ENCODE measurements at places on chromosomes 1 and 21.

DNA sequence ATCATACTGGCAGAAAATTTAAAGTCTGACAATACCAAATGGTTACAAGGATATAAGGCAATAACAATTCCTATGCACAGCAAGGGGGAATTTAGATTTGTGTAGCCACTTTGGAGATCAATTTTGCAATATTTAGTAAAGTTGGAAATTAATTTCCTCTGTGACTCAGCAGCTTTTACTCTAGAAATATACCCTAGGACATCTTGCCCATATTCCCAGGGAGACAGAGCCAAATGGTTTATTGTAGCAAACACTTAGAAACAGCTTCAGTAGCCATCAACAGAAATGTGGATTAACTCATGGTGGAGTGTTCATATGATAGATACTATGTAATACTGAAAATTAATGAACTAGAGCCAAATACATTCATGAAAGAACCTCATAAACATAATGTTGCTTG is 104.6 kb downstream of the BACH1 start:
- DNase-seq, result no peak

- no peak for DNase-seq
Measured at GRCh38 chr1:153543736-153544135, 1.9 kb downstream of the S100A4 start.

DNA sequence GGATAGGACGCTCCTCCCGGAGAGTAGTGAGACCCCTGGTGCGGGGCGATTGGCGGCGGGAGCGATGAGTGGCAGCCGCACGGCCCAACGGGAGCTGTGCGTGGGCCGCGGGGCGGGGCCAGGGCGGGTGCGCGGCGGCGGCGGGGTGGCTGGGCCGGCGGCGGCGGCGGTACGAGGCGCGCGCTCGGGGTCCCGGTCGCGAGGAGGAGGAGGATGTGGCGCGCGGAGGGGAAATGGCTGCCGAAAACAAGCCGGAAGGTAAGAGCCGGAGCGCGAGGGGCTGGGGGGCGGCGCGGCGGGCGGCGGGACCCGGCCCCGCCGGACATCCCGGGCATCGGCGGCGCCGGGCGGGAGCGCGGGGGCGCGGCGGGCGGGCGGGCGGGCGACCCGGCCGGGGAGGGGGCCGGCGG is at the start of gene CAMTA1:
TSS of gene CAMTA1 (plus strand) at position 137 of the 410 bp plus-strand sequence. CDS start at position 214, 77 bp downstream.
- DNase-seq, result no peak

GRCh38 chr1:9211291-9211811 is 23.2 kb upstream of the H6PD start:
- no peak for DNase-seq

DNA sequence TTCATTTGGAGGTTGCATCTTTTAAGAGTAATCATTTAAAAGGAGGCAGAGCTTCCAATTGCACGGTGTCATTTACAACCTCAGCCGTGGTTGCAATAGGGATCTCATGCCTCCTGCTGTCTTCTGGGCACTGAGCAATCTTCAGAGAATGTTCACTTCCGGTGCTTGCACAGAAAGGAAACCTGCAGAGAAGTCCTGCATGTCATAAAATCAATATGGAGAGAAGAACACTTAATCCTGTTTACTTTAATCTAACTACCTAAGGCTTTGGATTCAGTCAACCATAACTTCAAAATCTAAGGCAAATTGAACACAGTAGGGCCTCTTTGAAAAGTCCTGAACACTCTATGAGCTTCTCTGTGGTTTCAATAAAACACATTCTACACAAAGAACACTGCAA is 11.3 kb upstream of the MAP10 start:
- DNase-seq, result peak; percentile 38

Data from umbilical cord (tissue), 2 donors.